Stimulated activated naive CD4-positive, alpha-beta T cell (primary cell): ENCODE measurements at places on chromosomes 7 and 10.

DNA sequence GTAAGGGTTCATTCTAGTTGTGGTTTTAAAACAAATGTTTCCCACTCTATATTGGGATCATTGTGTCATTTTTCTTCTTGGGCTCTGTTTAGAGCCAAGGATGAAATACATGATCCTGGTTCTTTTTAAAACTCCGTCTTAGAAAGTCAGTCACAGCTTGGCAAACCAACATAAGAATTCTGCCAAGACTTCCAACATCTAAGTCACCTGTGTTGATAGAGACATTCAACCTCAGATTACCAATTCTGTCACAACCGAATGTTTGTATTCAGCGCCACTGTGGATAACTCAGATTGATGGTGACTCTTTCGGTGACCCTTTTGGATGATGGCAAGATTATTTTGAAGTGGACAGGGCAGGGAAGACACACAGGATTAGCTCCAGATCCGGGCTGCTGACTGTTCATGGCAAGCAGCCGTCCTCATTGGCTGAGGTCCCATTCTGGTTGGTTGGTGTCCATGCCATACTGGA lies 255.4 kb downstream of the ARHGAP21 start:
- DNase-seq, result no peak

DNA sequence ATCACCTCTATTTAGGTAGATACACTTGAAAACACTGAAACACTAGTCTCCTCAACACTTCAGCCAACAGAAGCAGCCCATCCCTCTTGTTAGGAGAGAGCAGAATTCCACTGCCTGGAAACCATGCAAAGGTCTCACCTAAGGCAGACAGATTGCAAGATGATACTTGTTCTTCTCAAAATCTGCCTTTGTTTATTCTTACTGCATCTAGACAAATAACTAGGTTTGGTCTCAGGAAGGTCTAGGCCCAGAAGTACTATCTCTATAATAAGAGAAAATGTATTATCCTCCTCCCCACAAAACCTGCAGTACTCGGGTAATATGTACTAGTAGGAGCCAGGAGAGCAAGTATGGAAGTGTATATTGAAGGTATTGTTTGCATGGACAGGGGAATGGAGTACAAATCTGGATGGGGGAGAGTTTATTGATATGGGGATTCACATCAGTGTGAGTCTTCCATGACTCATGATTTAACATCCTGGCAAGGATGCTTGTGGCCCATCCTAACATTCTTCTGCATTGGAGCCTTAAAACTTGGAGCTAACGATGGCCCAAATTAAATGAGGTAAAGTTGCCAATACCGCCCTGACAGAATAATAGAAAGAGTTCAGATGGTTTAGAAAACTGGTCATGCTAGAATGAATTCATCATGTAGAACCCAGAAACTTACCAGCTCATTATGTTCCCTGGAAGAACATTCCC lies 109.2 kb downstream of the EPC1 start:
- no peak for DNase-seq

DNA sequence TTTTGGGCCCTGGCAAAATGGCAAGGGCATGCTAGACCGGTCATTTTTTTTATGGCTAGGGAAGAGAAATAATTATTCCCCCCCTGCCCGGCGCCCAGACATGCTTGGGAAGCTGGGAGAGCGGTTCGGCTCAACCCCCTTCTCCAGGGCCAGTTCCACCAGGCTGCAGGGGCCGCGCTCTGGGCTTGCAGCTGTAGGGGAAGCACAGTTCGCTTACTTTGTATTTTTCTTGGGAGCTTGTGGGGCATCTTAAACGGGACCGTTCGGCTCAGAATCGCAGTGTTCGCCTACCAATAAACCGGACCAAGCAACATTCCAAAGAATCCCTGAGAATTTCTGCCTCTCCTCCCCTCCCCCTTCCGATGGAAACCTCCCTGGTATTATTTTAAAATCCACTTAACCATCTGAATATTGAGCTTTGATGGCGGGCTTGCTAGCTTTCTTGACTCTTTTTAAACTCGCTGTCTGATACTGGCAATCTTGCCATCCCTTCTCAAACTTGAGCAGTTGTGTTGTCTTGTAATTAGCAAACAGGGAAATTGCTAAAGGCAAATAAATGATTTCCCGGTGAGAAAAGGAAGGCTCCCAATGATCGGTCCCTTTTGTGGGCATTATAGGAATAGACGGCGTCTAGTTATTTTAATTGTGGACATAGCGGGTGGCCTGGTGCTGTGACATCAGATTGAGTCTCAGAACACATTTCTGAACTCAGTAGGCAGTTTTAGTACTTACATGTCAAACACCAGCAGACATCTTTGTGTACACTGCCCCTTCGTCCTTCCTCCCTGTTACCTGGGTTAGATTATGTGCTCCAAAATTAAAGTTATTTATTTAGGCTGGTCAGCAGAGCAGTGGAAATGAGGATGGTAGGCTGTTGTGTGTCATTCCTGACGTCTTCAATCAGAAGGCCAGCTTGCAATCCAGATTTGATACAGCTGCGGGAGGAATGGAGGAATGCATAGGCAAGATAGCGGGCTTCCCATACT lies 3.4 kb downstream of the TCF7L2 start:
- no peak for DNase-seq

GRCh38 chr10:75399461-75400162 lies 2.0 kb downstream of the ZNF503 start:
- no peak for DNase-seq

GRCh38 chr10:99615426-99615825 lies 4.8 kb downstream of the SLC25A28 start:
- DNase-seq, result no peak

DNA sequence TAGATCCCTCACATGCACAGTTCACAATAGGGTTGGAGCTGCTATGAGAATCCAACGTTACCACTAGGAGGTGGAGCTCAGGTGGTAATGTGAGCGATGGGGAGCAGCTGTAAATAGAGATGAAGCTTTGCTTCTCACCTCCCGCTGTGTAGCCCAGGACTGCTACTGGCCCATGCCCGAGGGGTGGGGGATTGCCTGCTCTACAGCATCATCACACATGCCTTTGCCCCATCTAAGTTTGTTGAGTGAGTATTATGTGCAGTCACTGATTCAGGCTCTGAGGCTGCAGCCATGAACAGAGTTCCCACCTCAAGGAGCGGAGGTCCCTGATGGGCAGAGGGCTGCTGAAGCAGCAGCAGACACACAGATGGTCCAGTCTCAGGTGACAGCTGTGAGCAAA lies 94.1 kb downstream of the CHST15 start:
- DNase-seq, result no peak

DNA sequence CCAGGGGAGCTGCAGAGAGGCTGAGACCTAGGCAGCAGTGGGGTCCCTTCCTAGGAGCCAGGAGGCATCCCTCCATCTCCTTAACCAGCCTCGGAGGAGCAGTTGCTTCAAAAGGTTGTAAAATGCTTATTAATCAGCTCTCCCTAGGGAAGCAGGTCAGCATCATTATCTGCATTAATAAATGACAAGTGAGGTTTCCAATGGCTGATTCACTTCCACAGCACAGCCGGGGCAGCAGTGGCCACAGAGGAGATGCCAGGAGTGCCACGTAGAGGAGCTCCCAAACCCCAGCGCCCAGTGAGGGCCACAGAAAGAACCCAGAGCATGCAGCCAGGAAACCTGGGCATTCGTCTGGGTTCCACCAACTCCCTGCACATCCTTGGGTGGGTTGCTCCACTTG lies 8.2 kb upstream of the NPFFR1 start:
- DNase-seq, result no peak

- DNase-seq, result no peak
Observed at GRCh38 chr10:102669206-102670064, 25.2 kb downstream of the TRIM8 start.

DNA sequence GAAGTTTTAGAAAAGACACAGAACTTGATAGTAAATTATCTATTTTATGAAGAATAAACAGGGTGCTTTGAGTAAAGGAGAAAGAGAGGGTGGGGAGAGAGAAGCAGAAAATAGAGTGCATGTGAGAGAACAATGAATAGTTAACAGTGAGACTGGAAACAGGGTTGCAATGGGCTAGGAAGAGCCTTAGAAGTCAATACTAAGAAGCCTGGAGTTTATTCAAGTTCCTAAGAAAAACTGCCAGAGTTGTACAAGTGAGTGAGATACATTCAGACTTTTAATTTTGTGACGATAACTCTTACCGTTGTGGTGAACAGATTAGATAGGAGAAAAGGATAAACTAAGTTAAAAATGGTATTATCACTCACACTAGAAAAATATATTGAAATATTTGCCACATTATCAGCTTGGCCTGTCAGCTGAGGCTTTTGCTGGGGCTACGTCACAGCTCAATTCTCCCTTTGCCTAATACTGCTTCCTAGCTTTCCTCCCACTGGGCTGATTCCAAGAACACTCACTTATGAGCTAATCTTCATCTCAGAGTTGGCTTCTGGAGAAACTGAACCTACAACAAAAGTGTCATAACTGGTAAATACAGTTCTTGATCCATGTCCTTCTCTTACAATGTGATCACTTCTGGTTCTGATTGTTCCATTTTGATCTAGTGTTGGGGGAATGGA lies 92.7 kb downstream of the SEMA3D start:
- DNase-seq, result no peak

GRCh38 chr10:129193148-129193547 lies 273.9 kb upstream of the MGMT start:
- no peak for DNase-seq

DNA sequence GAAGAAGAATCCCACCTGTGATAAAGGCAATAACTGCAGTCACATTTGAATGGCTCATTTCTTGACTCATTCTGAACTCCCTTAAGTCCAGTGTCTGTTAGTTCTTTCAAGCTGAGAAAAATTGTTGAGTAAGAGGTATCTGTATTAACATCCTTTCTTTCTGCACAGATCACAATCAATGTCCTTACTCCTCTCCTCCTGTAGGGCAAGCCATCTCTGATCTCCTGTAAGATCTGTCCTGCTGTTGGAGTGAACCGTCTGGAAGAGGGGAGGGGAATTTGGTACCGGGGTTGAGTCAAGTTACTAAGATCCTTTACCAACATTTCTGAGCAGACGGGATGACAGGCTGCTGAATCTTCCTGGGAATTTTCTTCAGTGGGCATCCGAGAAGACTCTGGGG lies 19.6 kb upstream of the RGS10 start:
- no peak for DNase-seq

GRCh38 chr7:92987538-92987937 lies 130.2 kb downstream of the SAMD9 start:
- DNase-seq, result no peak

- no peak for DNase-seq
Observed at GRCh38 chr7:75817116-75817515, 3.5 kb upstream of the CCL24 start.

- no peak for DNase-seq
Observed at GRCh38 chr7:97187067-97187466, 69.6 kb downstream of the SDHAF3 start.

GRCh38 chr10:89887406-89887805 lies 186.0 kb downstream of the KIF20B start:
- DNase-seq, result no peak

DNA sequence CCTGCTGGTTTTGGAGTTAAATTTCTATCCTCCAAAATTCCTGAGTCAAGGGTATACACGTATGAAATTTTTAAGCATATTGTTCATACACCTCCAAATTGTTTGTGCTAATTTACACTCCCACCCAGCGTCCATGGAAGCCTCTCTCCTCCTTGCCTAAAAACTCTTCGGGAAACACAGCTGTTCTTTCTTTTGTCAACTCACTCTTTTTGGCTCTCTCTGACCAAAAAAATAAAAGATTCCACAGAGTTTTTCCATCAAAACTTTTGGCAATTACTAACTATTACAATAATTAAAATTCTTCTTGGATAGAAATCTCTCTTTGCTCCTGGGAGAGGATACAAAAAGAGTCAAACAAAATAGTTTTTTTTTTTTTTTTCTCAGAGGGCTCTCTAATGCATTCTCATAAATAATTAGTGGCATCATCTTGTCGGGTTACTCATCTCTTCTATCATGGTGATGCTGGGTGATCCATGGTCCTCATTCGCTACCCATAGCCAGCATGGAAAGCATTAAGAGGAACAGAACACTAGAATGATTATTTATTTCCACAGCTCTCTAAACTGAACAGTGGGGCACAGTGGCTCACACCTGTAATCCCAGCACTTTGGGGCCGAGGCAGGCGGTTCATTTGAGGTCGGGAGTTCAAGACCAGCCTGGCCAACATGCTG lies 310.7 kb downstream of the SFMBT2 start:
- no peak for DNase-seq

- peak; percentile 33 for DNase-seq
Observed at GRCh38 chr7:100053215-100053614, 3.6 kb downstream of the ZSCAN21 start.

DNA sequence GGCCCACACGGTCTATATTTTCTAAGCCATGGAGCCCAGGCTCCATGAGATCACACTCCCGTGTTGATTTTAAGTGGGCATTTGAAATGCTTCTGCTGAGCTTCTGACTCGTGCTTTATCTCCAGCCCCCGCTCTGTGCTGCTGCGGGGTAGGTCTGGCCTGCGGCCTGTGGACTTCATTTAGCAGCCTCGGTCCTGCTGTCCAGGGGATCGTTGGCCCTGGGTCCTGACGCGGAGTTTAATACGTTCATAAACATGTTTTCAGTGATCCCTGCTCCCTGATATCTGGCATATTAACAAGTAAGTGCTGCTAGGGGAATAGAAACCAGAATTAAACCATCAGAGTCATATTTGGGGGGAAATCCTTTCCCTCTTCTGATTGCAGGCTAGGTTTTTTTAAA lies 540.3 kb upstream of the MGMT start:
- DNase-seq, result no peak

DNA sequence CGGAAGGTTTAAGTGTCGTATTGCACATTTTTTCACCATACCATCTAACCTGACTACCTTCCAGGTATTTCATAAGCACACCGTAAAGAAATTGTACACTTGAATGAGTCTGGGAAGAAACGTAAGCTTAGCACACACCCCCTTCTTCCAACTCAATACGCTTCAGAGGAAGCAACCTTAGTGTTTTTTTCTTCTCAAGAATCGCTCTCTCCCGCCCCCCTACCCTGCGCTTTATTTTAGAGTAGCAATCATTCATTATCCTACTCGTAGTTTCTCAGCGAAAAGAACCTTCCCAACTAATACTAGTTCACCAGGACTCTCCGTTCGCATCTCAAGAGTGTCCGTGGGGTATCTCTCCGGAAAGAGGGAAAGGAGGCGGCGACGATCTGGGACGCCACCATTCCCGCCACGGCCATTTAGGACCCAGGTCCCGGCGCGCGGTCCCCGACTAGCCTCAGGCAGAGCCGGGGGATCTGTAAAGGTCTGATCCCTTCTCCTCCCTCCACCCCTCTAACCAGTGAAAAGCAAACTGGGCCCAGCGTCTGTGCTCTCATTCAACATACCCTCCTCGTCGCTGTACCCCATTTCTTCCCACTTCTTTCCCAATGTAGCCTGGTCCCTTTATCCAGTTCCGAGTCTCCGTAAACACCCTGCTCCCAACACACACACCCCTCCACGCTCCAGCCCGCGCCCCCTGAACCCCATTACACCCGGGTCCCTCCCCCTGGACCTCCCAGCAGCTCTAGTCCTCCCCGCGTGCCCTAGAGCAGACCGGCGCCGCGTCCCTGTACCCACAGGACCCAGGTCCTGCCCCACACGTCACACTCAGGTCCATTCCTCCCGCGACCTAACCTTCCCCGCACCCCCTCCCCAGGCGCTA lies 16.0 kb downstream of the MYOZ1 start:
- DNase-seq, result no peak
